Stimulated activated CD8-positive, alpha-beta memory T cell treated with anti-CD3 and anti-CD28 coated beads, Interleukin-7, amount 100 ng/mL, for 1 hour (primary cell): ENCODE measurements at places on chromosomes 1 and 21.

DNA sequence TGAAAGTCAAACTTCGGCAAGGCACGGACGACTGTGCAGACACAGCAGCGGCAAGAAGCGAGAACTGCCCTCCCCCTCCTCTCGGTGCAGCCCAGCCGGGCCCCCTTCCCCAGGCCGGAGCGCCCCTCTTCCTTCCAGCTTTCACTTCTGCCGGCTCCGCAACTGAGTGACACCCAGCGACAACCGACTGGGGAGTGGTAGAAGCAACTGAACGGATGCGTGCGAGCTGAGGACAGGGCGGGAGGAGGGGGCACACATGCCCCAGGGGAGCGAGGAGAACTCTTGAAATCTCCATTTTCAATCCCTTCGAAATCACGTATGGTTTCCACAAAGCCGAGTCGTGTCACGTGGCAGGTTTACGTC lies 146.6 kb downstream of the PGBD5 start:
- no peak for DNase-seq

- no peak for DNase-seq
These were observed 222.1 kb downstream of the RERE start for GRCh38 chr1:8595332-8595731.

GRCh38 chr1:162210196-162210595 lies 140.7 kb downstream of the NOS1AP start:
- DNase-seq, result no peak

- no peak for DNase-seq
These were observed 202.9 kb downstream of the USP25 start for GRCh38 chr21:15932726-15933125.

GRCh38 chr1:170126696-170127095 lies 19.1 kb upstream of the NTMT2 start:
- DNase-seq, result no peak

DNA sequence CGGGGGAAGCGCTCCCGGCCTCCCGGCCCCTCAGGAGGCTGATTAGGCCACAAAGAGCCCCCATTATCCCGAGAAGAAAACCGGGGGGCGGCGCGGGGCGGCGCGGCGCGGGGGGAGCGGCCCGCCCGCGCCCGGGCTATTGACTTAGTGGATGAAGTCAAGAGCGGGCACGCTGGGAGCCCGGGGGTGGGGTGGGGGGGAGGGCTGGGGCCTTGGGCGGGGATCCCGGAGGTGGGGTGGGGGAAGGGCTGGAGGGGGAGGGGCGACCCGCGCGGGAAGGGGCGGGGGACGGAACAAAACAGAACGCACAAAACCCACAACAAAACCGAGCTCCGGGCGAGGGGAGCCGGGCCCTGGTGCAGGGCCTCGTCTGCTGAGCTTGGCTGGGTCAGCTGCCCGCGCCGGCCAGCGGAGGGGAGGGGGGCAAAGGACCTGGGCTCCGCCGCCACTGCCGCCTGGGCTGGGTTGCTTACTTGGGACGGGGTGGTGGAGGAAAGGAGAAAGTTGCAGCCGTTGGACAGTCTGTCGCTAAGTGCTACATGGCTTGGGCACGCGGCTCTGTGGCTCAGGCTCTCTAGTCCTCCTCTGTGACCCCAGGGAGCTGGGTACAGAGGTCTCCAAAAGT lies 16.3 kb downstream of the PAX7 start:
- no peak for DNase-seq

DNA sequence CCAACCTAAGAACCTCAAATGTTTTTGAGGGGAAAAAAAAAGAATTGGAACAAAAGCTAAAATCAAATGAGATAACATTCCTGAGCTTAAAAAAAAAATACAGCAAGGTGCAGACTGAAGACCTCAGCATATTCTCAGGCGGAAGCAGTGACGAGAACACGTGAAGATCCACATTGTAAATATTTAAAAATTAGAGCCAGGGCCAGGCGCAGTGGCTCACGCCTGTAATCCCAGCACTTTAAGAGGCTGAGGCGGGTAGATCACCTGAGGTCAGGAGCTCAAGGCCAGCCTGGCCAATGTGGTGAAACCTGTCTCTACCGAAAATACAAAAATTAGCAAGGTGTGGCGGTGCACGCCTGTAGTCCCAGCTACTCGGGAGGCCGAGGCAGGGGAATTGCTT lies 15.7 kb downstream of the TFB2M start:
- no peak for DNase-seq

DNA sequence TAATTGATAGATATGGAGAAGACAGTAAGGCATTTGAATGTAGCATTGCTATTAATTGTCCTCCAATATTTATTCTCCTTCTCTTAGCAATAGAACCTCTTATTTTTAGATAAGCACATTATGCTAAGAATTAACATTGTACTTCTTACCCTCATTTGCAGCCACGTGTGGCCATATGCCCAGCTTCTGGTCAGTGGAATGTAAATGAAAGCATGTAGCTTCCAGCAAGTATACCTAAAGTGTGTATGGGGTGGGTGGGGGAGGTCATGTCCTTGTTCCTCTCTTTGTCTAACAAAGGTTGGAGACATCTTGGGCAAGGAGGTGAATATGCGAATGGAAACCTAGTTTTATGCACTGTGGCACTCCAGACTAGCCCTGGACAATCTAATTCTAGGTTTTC lies 133.6 kb upstream of the HMCN1 start:
- no peak for DNase-seq

DNA sequence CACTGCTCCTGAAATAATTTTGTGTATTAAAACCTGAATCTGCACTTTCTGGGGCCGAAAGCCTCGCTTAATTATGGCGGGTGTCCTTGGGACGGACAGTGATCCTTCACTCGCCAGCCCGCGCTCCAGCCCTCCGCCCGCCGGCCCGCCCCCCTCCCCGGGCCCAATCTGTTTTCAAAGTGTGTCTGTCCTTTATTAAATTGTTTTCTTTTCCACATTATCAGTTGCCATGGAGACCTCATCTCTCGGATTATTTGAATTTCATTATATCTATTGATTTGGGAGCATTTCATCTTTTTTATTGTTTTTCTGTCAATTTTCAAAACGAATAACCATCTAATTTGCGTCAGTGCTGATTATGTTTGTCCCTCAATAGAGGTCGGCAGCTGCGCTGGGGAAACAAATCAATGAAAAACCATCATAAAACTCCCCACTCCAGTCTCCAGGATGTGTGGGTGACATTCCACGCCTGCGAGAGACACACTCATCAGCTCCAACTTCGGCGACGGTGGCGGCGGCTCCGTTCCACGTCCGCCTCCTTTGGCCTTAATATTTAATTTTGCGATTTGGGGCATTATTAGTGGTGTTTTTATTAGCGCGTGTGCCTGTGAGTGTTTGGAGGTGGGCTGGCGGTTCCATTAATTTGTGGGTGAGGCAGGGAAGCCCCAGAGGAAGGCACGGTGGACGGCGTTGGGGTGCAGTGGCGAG lies 123.9 kb downstream of the CASZ1 start:
- DNase-seq, result no peak

- no peak for DNase-seq
These were observed 53.9 kb downstream of the TENT5C start for GRCh38 chr1:117659550-117660270.

GRCh38 chr1:32392325-32392724 lies 1.9 kb downstream of the BSDC1 start:
- DNase-seq, result no peak

- no peak for DNase-seq
These were observed 14.0 kb downstream of the PRDM15 start for GRCh38 chr21:41865002-41865777.

DNA sequence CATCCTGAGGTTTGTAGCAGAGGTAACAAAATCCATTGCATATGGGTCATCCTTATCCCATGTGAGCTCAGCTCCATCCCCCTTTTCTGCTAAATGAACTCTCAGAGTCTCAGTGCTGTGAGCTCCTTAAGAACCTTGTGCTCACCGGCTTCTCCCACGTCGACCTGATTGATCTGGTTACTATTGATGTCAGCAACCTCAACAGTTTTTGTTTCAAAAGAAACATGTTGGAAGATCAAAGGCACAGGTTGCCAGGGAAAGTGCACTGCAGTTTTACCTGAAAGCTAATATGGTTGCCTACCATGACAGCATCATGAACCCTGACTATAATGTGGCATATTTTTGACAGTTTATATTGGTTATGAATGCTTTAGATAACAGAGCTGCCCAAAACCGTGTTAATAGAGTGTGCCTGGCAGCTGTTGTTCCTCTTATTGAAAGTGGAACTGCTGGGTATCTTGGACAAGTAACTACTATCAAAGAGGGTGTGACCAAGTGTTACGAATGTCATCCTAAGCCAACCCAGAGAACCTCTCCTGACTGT lies 131.4 kb downstream of the HS2ST1 start:
- DNase-seq, result no peak

DNA sequence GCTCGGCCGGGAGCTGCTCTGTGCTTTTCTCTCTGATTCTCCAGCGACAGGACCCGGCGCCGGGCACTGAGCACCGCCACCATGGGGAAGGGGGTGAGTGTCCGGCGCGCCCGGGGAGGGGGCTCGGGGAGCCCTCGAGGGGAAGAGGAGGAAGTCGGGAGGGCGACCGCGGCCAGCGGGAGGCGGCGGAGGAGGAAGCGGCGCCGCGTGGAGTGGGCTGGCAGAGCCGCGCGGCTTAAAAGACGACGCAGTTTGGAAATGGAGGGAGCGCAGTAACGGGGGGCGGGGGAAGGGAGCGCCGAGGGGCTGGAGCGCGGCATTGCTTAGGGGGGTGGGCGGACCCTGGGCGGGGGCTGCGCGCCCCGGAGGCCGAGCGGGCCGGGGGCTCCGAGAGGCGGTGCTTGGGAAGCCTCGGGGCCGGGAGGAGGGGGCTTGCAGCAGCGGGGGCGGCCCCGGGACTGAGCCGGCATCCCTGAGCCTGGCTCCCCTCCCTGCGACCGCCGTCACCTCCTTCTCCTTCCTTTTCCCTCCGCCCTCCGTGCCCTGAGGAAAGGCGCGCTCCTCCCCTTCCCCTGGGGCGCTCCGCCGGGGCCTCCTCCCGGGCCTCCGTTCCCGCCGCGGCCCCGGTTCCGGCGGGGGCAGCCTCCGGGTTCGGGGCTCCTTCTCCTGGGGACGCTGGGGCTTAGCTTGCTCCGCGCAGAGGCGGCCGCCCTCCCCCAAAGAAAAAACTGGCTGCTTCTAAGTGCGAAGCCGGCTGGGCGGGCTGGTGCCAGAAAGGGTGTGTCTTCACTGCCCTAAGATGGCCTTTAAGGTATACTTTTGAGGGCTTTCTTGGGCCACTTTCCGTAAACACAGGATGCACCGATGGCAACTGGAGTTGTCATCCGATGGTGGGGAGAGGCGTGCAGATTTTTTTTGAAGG lies 648 bp downstream of the ATP1A1 start:
- peak; percentile 23 for DNase-seq

DNA sequence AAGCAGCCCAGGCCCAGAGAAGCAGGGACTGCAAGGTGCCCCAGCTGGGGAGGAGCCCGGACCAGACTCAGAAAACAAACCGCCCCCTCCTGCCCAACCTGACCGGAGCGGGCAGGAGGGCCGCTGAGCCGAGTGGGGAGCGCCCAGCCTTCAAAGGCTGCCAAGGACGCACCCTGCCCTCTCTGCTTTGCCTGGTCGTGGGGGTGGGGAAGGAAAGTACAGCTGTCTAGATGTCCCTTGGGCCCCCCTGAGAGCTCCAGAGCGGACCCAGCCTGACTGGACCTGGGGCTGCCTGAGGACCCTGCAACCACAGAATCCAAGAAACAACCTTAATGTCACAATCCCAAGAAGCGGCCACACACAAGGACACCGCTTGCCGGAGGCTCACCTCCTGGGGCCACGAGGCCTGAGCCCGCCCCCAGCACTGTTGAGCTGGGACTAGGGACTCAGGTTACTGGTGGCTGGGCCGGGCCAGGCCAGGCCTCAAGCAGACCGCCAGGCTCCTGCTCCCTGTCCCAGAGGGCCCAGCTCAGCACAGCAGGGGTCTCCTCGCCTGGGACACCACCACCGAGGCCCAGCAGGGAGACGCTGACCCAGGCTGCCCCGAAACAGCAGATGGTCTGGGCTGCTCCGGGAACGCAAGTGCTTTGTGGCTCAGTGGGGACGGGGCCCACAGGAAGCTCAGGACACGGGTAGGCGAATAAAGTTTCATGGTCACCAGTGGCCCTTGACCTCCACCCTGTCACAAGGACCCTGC lies 1.4 kb downstream of the DVL1 start:
- DNase-seq, result no peak

DNA sequence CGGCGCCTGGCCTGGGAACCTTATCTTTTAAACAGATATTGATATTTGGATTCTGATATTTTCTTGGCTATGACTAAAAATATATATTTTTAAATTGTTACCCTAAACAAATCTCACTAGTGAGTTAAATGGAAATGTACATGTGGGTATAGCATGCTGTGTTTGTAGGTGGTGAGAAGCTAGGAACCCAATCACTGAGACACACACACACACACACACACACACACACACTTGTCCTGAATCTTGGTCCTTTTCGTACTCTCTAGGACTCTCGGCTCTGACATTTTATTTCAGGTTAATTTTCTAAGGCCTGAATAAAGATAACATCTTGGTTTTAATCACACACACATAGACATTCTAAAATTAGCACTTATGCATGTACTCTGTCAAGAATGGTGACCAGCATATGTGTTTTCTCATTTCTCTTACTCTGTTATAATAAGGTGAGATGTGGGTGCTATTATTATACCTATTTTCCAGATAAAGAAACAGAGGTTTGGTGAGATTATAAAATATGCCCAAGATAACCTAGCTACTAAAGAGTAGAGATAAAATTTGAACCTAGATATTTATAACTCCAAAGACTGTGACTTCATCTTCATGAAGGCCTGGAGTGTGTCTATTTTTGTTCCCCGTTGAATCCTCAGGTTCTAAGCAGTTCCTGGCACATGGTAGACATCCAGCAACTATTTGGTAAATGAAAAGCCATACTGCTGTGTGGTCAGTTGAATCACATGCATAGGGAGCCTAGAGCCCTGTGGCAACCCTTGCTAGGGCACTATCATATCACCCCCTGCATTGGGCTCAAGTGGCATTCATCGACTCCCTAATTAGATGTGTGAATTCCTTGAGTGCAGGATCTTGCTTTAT lies 85.0 kb upstream of the RAB3GAP2 start:
- DNase-seq, result no peak

DNA sequence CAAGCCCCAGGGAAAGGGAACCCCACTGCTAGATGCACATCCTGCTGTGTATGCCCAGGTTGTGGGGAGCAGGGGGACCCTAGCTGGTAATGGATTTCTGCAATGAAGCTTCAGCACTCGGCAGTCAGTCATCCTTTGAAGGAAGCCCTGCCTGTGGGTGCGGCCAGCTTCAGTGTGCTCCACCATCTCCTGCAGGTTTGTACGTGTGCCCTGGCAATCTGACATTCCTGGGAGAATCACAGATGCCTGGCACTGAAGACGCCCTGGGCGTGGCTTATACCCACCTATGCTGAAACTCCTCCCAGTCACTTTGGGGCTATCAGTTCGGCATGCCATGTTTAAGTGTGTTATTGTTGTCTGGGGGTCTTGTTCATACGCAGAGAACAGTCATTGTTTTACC lies 6.8 kb downstream of the SPRR5 start:
- DNase-seq, result no peak

DNA sequence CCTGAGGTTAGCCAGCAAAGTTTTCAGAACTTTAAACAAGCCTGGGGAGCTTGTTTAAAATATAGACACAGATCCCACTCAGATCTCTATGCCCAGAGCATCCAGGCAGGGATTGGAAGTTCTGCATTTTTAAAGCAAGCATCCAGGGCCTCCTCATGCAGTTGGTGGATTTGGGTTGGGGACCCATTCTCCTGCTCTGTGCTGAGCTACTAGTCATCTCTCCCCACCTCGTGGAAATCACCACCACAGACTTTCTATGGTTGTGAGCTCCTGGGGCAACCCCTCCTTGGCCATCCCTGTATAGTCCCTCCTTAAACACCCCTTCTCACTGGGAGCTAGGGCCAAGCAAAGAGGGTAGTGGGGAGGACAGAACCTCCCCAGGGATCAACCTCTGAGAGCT lies 73.5 kb upstream of the CASZ1 start:
- DNase-seq, result no peak
